Activated CD4-positive, CD25-positive, alpha-beta regulatory T cell treated with anti-CD3 and anti-CD28 coated beads, Interleukin-2, amount 50 U/mL, for 16 hours (primary cell): ENCODE measurements at places on chromosomes 2 and 18.

DNA sequence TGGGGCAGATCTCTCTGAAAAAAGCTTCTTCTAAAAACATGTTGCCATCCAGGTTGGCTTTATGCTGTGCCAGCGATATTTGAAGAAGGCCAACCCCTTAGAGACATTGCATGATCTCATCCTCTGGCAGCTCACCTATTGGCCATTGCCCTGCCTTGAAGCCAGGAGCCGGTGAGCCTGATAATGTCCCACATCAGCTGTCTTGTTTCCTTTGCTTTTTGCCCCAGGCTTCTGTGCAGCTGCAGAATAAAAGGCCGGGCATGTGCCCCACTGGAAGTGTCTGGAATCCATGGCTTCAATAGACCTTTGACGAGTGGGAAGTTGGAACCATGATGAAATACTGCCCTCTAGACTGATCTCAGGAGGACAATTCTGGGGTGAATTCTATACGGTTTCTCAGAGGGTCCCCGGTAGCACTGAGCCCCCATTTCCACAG, 523.5 kb upstream of the ZEB2 start:
- DNase-seq: no peak

- no peak for DNase-seq
Measured at GRCh38 chr2:44883356-44883755, 58.1 kb upstream of the SIX3 start.

DNA sequence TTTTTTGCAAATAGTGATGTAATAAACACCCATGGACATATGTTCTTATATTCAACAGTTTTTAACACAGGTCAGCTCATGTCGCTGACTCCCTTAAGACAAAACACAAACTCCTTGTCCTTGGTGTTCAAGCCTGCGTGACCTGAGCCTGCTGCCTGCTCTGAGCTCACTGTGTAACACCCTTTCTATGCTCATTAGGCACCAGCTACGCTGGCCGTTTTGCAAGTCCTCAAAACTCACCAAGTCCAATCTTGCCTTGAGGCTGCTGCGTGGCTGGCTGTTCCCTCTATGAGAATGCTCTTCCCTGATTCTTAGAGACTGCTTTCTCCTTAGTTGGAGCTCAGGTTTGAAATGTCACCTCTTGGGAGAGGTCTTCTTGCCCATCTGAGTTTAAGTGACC, 100.5 kb upstream of the GLI2 start:
- DNase-seq: no peak

DNA sequence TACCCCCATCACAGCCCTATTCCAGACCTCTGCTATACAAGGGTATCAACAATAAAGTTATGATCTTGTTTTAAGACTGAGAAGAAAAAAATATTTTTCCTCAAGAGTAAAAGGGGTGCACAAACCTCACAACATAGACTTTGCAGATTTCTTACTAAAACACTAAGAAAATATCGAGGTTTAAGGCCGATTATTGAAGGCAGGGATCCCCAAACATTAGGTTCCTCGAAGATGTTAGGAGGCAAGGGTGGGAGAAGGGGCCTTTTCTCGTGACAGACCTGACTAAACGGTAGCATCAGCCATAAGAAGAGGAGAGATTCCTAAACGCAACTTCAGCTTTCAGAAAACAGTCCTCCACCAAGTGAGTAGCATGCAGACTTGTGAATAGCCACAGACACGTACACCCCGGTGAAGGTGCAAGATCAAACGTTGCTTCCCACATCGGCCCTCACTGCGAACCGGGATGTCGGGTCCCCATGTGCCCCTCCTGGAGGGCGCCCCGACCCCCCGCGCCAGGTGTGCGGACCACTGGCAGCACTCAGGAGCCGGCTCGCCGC, 678 bp downstream of the PIAS2 start:
- DNase-seq: peak; percentile 7

DNA sequence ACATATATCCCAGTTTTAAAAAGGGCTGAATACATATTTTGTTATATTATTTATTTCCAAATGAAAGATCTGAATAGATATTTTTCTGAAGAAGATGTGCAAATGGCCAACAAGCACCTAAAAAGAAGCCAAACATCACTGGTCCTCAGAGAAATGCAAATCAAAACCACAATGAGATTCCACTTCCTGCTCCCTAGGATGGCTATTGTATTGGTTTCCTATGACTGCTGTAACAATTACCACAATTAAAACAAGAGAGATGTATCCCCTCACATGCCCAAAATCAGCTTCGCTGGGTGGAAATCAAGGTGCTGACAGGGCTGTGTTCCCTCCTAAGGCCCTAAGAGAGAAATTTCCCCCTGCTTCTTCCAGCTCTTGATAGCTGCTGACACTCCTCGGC, 23.2 kb downstream of the ABCB11 start:
- no peak for DNase-seq

DNA sequence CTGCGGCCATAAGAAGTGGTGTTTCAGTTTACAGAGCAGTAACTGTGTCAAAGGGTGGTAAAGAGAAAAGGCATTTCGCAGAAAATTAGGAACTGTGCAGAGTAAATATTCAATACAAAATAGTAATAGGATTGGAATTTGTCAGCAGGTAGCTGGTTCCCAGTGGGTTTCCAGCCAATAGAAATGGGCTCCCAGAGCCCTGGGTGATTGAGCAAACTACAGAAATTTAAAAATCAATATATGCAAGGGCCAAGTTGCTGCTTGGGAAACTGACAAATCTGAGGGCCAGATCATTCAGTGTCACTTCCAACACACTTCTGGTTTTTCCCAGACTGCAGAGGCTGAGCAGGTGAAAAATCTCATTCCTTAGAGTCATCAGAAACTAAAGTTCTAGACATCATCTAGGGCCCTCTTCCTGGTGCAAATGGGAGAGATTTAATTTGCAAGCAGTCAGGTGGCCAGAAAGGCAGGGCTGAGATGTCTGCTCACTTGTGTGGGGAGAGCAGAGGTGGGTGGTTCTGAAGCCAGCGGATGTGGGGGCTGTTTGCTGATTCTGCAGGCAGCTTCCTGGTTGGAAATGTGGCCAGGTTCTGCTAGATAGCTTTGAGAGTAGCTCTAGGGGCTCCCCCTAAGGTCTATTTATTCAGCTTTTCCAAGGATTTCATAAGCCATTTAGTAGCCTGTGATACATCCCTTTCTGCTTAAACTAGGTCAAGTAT, 182.4 kb downstream of the NCK2 start:
- DNase-seq: no peak

- DNase-seq: no peak
Measured at GRCh38 chr2:105576440-105577241, 168.1 kb upstream of the NCK2 start.

DNA sequence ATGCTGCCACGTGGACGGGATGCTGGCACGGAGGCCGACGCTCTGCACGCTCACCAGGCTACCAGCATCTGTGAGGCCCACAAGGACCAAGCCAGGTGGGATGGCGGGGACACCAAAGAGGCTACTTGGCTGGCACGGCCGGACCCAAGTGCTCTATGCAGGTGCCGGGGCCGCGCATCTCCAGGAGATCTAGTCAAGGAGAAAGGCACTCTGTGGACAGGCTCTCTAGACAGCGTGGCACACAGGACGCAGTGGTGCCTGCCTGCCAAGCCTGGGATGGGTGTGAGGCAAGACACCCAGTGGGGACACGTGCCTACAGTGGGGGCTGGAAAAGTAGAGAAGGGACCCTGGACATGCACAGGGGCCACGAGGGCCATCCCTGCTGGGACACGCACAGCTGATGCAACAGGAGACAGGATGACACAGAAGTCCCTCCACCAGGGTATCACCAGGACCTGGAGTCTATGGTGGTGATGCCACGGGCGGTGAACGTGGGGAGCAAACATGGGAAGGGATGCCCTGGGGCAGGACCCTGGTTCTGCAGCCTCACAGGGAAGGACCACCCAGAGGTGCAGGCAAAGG, 28.5 kb downstream of the ZNF516 start:
- no peak for DNase-seq

GRCh38 chr2:74863802-74864248, 29.9 kb downstream of the HK2 start:
- no peak for DNase-seq

- DNase-seq: no peak
Measured at GRCh38 chr2:235265348-235265965, 228.4 kb upstream of the AGAP1 start.

DNA sequence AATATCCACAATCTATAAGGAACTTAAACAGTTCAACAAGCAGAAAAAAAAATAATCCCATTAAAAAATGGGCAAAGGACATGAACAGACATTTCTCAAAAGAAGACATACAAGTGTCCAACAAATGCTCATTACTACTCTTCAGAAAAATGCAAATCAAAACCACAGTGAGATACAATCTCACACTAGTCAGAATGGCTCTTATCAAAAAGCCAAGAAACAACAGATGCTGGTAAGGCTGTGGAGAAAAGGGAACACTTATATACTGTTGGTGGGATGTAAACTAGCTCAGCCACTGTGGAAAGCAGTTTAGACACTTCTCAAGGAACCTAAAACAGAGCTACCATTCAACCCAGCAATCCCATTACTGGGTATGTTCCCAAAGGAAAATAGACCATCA, 7.2 kb upstream of the CRYGB start:
- DNase-seq: no peak

- DNase-seq: no peak
Measured at GRCh38 chr2:208012449-208012848, 12.9 kb downstream of the PLEKHM3 start.

DNA sequence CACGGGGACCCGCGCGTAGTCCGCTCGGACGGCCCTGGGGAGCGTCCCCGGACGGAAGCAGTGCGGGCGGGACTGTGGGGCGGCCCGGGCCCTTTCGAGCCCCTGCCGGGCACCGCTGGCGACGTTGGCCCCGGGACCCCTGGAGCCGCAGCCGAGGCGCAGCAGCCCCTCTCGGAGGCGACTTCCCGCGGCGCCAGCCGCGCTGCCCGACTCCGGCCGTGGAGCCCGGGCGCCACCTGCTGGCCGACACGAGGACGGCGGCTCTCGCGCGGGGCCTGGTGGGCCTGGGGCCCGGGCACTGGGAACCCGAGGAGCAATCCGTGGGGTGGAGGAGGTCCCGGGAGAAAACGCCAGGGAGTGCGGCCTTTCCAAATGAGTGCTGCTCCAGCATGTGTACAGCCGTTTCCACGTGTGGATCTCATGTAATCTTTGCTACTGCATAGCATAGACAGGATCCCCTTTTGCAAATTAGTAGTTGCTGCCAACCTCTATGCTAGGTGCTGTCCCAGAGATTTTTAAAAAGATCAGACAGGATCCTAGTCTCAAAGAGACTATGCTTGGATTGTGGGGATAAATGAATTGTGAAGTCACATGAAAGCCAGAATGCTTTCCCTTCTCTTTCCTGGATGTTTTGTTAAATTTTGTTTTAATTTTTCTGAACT, 4.0 kb downstream of the ID2 start:
- peak; percentile 59 for DNase-seq

DNA sequence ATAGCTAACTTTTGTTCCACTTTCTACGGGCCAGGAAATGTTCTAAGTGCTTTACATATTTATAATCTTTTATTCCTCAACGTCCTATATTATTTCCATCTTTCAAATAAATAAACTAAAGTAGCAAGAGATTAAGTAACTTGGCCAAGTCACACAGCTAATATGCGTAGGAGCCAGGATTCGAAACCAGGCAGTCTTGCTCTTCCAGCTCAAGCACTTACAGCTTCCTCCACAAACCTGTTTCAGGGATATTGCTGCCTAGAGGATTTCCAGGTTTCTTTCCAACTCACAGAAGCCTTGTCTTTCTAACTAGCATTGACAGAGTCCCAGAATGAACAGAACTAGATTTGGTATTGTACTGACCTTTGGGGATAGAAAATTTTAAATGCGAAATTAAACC, 102.5 kb downstream of the FIGN start:
- no peak for DNase-seq

DNA sequence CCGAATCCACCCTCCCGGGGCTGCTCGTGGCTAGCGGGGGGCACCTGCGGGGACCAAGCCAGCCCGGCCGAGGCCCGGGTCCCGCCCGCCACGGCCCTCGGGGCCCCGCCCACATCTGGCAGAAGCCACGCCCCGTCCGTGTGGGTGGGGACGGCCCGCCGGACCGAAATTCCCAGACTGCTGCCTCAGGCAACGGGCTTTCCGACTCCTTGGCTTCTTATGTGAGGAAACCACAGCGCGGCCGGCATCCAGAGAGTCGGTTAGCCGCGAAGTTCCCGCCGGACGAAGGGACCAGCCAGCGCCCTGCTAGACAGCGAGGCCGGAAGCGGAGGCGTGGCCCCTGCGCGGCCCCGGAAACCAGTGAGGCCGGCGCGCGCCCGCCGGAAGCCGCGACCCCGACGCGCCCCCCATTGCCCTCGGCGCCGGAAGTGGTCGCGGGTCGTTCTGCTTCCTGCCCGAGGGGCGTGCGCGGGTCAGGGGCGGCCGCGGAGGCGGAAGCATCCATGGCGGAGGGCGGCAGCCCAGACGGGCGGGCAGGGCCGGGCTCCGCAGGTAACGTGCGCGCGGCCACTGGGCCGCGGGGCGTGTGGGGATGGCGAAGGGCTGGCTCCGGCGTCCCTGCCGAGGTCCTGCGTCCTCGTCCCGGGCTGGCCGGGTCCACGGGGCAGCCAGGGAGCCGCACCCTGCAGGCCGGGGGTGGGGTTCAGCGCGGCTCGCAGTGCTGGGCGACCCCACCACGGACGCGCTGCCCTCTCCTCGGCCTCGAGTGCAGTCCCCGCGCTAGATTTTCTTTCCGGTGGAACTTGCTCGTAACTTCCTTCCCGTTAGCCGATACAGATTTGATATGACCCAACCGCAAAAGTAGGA, at the start of gene ASB1:
ASB1 (plus strand) TSS at position 360 of the 867 bp plus-strand sequence; CDS start at position 504, 144 bp downstream.
- DNase-seq: peak; percentile 40

DNA sequence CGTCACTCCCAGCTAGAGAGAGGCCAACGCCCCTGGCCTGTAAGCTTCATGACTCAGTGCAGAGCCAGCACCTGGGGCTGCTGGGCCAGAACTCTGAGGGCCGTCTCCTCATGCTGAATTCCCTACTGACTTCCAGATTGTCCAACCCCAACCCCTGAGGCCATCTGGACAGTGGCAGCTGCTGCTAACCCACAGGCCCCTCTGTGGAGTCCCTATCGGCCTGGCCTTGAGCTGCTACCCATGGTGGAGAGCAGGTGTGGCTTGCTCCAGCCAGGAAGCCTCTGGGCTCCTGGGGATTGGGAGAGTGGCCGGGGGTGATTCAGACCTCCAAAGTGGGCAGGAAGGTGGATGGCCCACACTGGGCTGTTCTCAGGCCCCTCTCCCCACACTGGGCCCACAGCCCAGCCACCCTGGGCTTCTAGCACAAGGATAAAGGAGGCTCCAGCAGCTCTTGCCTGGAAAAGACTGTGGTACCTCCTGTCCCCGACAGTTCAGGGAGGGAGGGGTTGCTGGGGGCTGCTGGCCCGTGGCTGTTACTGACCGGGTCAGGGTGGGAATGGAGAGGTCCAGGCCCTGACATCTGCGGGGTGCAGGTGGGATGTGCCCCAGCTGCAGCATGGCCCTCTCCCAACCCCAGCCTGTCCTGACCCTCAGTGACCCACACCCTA, 8.2 kb downstream of the TEKT4 start:
- DNase-seq: no peak

- DNase-seq: no peak
Measured at GRCh38 chr2:10475811-10476660, 27.9 kb upstream of the ODC1 start.

DNA sequence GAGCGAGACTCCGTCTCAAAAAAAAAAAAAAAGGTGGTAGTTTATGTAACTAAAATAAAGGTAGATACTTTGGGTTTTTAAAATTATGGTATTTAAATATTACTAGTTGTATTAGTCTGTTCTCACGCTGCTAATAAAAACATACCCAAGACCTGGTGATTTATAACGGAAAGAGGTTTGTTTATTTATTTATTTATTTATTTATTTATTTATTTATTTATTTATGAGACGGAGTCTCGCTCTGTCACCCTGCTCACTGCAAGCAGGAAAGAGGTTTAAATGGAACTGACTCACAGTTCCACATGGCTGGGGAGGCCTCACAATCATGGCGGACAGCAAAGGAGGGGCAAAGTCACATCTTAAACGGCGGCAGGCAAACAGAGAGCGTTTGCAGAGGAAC, 196.0 kb downstream of the CALCRL start:
- no peak for DNase-seq
